ENCODE measurements at places on chromosomes 2 and 18. TPM values are rescaled to one million over a fixed set of nuclear protein-coding genes. Genes with fewer than 3 reads are reported as not detected.

- DNase-seq: no peak
- H3K36me3 ChIP-seq: no peaks in the 10 kb centered on the region
- no peaks in the 10 kb centered on the region for H3K4me1 ChIP-seq
- no peaks in the 10 kb centered on the region for H3K27me3 ChIP-seq
- no peak overlapping the region for H3K27ac ChIP-seq
Observed at GRCh38 chr18:76752400-76752799, 70.0 kb upstream of the ZNF236 start.

DNA sequence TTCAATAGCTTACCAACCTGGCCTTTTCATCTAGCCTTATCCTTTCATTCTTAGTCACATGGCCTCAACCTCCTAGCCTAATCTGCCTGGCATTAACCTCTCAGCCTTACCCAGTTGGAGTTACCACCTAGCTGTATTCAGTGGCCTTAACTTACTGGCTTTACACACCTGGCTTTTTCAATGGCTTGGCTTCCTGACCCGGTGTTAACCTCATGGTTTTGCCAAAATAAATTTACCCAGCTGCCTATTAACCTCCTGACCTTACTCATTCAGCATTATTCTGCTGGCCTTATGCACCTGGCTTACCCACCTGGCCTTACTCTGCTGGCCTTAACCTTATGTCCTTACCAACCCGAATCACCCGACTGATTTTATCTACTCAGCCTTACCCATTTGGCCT is 135.5 kb upstream of the ZSWIM2 start:
- H3K36me3 ChIP-seq: no peaks in the 10 kb centered on the region
- DNase-seq: no peak
- H3K4me3 ChIP-seq: no peak overlapping the region
- H3K27ac ChIP-seq: no peak overlapping the region
- H3K4me1 ChIP-seq: no peaks in the 10 kb centered on the region

Gene KCNG3
- polyA plus RNA-seq: not detected

DNA sequence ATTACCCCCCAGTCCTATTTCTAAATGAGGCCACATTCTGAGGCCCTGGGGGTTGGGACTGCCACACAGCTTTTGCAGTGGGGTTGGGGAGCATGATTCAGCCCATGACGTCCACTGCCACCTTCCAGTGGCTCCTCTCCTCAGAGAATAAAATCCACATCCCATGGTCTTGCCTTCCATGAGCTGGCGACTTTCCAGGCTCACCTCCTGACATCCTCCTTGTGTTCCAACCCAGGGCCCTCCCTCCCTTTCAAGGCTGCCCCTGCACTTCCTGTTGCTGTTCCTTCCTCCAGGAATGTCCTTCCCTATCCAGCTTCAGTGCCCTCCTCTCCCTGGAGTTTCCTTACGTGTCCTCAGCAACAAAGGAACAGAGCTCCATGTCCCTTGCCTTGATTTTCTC is 187.3 kb upstream of the ID2 start:
- peaks cover 81% of the 10 kb centered on the region for H3K4me1 ChIP-seq
- no peaks in the 10 kb centered on the region for H3K27me3 ChIP-seq
- H3K36me3 ChIP-seq: no peaks in the 10 kb centered on the region

DNA sequence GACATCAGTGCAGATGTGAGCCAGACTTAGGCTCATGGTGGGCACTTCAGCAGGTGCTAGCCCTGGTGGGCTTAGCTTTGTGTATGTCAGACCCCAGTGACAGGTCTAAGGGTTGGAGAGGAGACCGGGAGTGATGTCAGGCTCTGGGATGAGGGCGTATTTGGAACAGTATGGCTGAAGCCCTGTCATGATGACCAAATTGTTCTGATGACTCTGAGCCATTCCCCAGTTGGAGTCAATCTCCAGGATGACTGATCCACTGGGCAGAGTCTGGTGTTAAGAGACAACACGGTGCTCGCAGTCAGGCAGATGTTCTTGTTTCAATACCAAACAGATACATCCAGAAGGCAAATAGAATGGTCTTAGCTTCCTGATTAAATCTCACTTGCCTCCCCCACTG is 241.5 kb downstream of the SOX11 start:
- DNase-seq: no peak
- no peak overlapping the region for H3K27ac ChIP-seq
- no peaks in the 10 kb centered on the region for H3K27me3 ChIP-seq
- no peaks in the 10 kb centered on the region for H3K4me1 ChIP-seq
- no peaks in the 10 kb centered on the region for H3K36me3 ChIP-seq

Data from spleen (tissue), 13 donors.